ENCODE measurements at places on chromosomes 12 and 14.

DNA sequence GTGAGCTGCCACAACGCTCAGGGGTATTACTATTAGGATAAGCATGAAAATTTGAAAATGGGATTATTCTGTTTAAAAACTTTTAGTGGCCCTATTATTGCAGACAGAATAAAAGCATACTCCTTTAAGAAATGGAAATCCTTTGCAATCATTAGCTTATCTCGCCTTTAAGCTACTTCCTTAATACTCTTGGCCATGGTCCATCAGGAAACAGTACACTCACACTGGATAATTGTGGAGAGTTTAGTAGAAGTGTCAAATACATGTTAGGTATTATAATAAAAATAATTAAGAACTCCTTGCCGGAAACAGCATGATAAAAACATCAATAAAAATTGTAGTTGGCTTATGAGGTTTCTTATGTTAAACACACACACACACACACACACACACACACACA lies 100.4 kb upstream of the PPFIA2 start:
- DNase-seq, result no peak

DNA sequence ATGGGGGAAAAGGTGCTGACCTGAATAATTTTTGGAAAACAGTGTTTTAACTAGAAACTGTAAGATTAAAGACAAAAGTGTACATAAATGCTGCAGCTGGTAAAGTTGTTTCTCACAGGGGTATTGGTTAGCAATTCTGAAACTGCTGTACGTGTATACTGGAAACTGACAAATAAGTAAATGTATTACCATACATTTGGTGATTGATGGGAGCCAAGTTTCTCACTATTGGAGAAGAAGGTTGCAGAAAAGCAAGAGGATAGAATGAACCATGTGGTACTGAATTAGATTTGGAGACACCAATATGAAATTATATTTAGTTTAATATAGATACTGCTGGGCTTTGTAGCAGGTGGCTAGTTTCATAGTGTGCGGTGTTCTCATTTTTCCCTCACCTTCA lies 19.6 kb upstream of the FBXO33 start:
- no peak for DNase-seq

DNA sequence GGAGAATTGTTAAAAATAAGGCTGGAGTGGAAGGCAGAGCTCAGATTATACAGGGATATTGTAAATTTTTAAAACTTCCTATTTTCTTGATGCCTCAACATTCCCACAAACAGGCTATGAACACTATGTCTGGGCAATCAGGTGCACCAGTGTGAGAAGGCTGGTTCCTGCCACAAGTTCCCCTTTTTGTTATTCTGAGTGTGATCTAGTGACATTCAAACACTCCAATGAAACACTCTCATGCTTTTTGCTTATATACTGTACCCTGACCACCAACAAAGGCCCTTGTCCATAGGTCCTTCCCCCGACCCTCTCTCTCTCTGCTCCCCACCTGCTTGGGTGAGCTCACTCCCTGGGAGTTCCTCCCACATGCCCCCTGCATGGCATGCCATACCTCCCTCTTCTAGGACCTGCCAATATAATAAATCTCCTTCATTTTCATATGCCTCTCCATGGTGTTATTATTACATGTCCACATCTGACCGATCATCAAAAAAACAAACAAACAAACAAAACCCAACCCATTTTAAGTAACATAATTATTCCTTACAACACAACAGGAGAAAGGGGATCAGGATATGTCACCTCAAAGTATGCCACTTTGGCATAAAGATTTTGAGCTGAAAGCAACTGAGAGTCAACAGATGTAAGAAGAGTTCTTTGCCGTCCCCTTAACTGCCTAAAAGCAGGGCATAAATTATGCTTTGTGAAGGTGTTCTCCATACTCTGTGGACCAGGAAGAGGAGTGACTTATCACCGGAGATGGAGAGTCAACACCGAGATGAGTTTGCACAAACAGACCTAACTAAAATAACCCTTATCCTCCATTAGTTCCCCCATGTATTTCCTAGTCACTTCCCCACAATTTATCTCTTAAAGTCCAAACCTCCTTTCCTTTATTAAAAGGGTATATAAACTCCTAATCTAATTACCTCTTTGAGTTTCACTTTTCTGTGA lies 42.5 kb upstream of the CATSPERB start:
- DNase-seq, result no peak

GRCh38 chr14:58705066-58705465 lies 67.3 kb downstream of the DACT1 start:
- no peak for DNase-seq

DNA sequence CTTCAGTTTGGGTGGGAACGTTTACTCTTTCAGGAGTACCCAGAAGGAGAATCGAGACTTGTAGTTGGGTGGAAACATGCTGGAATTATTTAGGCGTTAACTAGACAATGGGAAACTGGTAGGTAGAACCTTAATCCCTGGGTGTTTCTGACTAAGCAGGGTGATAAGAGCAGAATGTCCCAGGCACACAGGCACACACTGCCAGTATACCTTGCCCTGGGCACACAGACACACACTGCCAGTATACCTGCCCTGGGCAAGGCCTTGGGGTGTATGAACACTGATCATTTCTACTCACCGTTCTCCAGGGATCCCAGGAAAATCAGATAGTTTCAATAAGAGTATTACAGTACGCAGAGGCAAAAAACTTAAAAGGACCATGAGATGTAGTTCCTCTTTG lies 115.5 kb downstream of the SNAPC1 start:
- DNase-seq, result no peak

GRCh38 chr12:15700595-15700994 lies 88.6 kb downstream of the EPS8 start:
- DNase-seq, result no peak

GRCh38 chr12:45789025-45789424 lies 59.5 kb downstream of the ARID2 start:
- no peak for DNase-seq

- no peak for DNase-seq
Measured at GRCh38 chr12:121560392-121561008, 20.3 kb downstream of the KDM2B start.

DNA sequence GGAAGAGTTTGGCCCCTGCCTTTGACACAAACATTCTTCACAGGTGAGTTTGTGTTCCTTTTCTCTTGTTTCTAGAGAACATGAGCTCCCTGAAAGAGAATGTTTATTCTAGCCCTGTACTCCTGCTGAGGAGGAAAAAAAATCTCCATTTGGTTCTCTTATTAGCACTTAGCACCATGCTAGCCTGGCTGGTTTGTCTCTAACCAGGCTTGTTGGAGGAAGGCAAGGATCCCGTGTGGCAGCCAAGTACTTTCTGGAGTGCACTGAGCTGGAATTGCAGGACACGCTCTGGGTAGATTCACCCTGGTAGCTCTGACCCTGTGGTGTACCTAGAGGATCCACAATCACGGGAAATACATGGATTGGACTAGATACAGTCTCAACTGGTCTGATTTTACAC lies 41.9 kb downstream of the KCNA1 start:
- no peak for DNase-seq

GRCh38 chr14:92513204-92513965 lies at the start of gene RIN3:
RIN3 (plus strand) TSS chr14:92513781; CDS start chr14:92513933, 152 bp downstream.
- DNase-seq, result no peak

GRCh38 chr12:20142316-20142715 lies 226.0 kb upstream of the PDE3A start:
- DNase-seq, result no peak

- DNase-seq, result no peak
Measured at GRCh38 chr12:132923356-132923909, 32.7 kb downstream of the ZNF605 start.

DNA sequence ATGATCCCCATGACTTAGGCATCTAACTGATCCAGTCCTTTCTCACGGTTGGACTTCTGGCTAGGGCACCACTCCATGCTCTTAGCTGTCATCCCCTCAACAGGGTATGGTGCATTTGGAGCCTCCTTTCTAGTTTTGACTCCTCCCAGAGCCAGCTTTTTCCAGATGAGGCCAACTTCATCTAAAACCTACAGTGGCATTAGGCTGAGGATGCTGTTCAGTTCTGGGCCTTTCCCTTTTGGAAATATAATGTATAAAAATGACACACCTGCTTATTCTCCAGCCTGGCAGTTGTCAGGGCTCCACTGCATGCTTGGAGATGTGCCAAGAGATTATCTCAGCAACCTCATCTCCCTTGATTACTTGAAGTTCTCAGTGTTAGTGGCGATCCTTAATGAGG lies 239.7 kb downstream of the EMP1 start:
- DNase-seq, result no peak

- DNase-seq, result no peak
Measured at GRCh38 chr14:24278424-24278823, 7.0 kb upstream of the RABGGTA start.

DNA sequence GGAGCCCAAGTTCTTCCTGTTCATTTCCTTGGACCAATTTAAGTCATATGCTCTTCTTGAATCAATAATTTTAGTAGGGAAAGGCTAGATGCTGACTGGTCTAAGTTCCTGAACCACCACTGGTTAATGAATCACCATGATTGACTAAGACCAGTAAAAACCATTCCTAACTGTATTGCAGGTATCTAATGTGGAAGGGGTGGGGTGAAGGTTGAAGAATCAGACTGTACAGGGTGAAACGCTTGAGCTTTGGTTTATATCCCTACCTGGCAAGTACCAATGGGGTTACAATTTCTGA lies 100.1 kb downstream of the DYRK2 start:
- DNase-seq, result no peak

- DNase-seq, result no peak
Measured at GRCh38 chr14:77088645-77089044, 9.4 kb upstream of the CIPC start.

- no peak for DNase-seq
Measured at GRCh38 chr14:101024686-101025085, 121.2 kb upstream of the RTL1 start.

DNA sequence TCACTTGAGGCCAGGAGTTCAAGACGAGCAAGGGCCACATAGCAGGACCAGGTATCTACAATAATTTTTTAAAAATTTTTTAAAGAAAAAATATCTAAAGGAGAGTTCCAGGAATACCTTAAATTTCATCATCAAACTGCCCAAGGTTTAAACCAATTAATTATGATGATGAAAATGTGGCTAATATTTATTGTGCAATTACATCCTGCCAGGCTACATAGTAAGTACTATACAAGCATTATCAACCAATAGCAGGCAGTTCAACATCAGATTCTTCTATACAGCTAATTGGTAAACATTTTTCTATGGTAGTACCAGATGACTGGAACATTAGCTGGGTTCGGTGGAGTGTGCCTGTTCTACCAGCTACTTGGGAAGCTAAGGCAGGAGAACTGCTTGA lies 24.4 kb downstream of the DENND5B start:
- no peak for DNase-seq

- no peak for DNase-seq
Measured at GRCh38 chr12:131121705-131122405, 168.1 kb downstream of the ADGRD1 start.

DNA sequence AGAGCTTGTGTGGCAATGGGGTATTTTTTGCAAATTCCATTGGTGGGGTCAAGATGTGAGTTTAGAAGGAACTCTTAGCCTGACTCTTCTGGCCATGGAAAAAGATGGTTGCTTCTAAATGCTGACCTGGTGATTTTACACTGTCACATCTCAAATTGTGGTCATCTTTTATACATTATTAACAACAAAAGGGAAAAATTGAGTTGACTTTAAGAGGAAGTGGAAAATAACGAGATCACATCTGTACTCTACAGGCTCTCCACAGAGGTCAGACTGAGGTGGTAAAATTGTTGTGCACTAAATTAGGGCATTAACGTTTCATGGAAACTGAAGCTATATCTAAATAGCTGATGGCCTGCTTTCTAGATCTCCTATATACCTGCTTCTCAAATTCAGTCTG lies 44.7 kb downstream of the PTPN11 start:
- no peak for DNase-seq

- no peak for DNase-seq
Measured at GRCh38 chr14:33488582-33488981, 462.3 kb downstream of the EGLN3 start.

DNA sequence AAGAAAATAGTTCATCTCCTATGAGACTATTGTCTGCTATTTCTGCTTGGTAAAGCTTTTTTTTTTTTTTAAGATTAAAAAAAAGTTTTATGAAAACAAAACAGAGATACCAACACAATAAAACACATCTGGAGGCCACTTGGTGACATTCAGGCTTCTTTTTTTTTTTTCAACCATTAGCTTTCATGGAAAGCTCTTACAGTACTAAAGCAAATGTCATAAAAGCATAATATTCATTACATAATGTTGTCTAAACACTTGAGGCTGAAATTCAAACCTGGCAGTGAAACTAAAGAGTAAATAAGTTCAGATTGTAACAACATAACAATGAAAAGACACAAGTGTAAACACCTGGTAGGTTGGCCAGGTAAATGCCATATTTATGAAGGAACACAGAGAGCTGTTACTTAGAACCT lies 14.7 kb downstream of the PRICKLE1 start:
- no peak for DNase-seq

All from hippocampal formation (tissue), 2 donors.